Heart left ventricle (tissue), 16 donors: ENCODE measurements at places on chromosomes 16 and 17. TPM values are rescaled to one million over a fixed set of nuclear protein-coding genes. Genes with fewer than 3 reads are reported as not detected.

DNA sequence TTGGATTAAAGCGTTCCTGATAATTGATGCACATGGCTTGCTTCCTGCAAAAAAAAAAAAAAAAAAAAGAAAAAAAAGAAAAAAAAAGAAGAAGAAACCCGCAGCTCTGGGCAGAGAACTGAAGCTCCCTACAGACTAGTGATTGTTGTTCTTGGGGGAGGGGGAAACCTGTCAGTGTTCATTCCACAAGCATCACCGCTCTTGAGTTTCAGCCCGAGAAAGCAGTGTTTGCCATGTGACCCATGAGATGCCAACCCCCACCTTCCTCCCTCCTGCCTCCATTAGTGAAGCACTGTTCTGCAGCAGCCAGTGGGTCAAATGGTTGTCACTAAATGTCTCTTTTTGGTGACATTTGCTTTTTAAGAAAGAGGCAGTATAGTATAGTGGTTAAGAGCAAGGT lies 1.7 kb downstream of the USP43 start:
- peaks cover 9% of the 10 kb centered on the region for H3K4me1 ChIP-seq
- no peak for DNase-seq
- H3K4me3 ChIP-seq, result no peak overlapping the region
- H3K27me3 ChIP-seq, result peaks cover 26% of the 10 kb centered on the region
- H3K27ac ChIP-seq, result no peak overlapping the region
- H3K36me3 ChIP-seq, result no peaks in the 10 kb centered on the region

- H3K27me3 ChIP-seq, result no peaks in the 10 kb centered on the region
- DNase-seq, result no peak
- H3K36me3 ChIP-seq, result no peaks in the 10 kb centered on the region
- H3K27ac ChIP-seq, result no peak overlapping the region
- H3K4me3 ChIP-seq, result no peak overlapping the region
- H3K4me1 ChIP-seq, result no peaks in the 10 kb centered on the region
These were observed 323.7 kb upstream of the TBX2 start for GRCh38 chr17:61075988-61076387.

GRCh38 chr17:48612456-48612853 lies 1.6 kb upstream of the HOXB7 start:
- H3K36me3 ChIP-seq, result no peaks in the 10 kb centered on the region
- no peak for DNase-seq
- no peak overlapping the region for H3K4me3 ChIP-seq
- H3K4me1 ChIP-seq, result peaks cover 25% of the 10 kb centered on the region

- H3K27ac ChIP-seq, result no peak overlapping the region
- peaks cover 4% of the 10 kb centered on the region for H3K36me3 ChIP-seq
- peaks cover 26% of the 10 kb centered on the region for H3K4me1 ChIP-seq
- no peaks in the 10 kb centered on the region for H3K27me3 ChIP-seq
- H3K4me3 ChIP-seq, result no peak overlapping the region
These were observed 82.8 kb downstream of the SNX29 start for GRCh38 chr16:12059216-12059769.

GRCh38 chr16:83899978-83900377 lies 1.1 kb downstream of the MLYCD start:
- DNase-seq, result no peak
- no peaks in the 10 kb centered on the region for H3K27me3 ChIP-seq
- H3K27ac ChIP-seq, result peak overlapping the region; percentile 99
- no peaks in the 10 kb centered on the region for H3K36me3 ChIP-seq
- peaks cover 37% of the 10 kb centered on the region for H3K4me1 ChIP-seq

DNA sequence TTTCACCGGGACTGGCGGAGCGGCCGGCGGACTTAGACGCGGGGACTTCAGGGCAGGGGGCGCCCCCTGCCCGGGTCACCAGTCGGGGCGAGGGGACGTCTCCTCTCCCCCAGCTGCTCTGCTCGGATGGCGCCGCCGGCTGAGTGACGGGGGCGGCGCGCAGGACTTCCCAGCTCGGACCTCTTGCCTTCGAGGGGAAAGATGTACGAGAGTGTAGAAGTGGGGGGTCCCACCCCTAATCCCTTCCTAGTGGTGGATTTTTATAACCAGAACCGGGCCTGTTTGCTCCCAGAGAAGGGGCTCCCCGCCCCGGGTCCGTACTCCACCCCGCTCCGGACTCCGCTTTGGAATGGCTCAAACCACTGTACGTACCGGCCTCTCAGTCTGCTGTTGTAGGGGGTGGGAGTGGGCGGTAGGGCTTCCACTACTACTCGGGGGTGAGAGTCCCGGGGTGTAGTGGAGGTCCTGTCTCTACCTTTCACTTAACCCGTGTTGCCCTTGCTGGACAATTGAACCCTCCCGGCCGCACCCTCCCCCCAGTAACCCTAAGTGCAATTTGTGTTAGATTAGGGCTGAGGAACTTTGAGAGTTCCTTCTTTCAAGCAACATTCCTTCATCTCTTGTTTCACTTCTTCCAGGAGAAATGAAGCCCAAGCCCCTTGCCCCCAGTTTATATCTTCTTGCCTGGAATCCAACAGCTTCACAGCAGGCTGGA lies 21.9 kb downstream of the GJD3 start:
- H3K4me3 ChIP-seq, result peak overlapping the region; percentile 62
- peaks cover 10% of the 10 kb centered on the region for H3K36me3 ChIP-seq
- peaks cover 76% of the 10 kb centered on the region for H3K4me1 ChIP-seq
- peak overlapping the region; percentile 97 for H3K27ac ChIP-seq
- H3K27me3 ChIP-seq, result no peaks in the 10 kb centered on the region
- DNase-seq, result no peak

GRCh38 chr16:10172848-10173655 lies 9.2 kb downstream of the GRIN2A start:
- H3K27me3 ChIP-seq, result no peaks in the 10 kb centered on the region
- no peaks in the 10 kb centered on the region for H3K36me3 ChIP-seq
- H3K4me3 ChIP-seq, result no peak overlapping the region
- H3K27ac ChIP-seq, result no peak overlapping the region
- DNase-seq, result no peak

Gene DOC2A
- total RNA-seq, result not detected

Gene ESRP2
- total RNA-seq, result 0.57 TPM

DNA sequence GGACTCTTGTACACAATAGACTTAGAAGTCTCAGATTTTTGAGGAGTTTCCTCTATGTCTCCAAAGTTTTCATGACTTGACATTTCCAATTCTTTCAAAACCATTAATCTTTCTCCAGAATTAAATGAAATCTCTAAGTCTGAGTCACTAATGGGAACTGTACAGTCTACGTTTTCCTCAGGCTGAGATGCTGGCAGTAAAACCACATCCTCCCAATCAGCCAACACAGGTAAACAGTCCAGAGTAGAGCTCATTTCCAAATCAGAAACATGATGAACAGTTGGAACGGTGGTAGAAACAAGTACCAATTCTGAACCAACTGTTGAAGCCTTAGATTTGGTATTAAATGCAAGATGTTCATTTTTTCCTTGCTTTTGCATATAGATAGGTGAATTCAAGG lies 7.9 kb downstream of the ERI2 start:
- no peaks in the 10 kb centered on the region for H3K27me3 ChIP-seq
- no peak overlapping the region for H3K27ac ChIP-seq
- H3K4me3 ChIP-seq, result no peak overlapping the region
- no peaks in the 10 kb centered on the region for H3K4me1 ChIP-seq
- H3K36me3 ChIP-seq, result peaks cover 67% of the 10 kb centered on the region
